ENCODE measurements at places on chromosomes 2 and 18.

DNA sequence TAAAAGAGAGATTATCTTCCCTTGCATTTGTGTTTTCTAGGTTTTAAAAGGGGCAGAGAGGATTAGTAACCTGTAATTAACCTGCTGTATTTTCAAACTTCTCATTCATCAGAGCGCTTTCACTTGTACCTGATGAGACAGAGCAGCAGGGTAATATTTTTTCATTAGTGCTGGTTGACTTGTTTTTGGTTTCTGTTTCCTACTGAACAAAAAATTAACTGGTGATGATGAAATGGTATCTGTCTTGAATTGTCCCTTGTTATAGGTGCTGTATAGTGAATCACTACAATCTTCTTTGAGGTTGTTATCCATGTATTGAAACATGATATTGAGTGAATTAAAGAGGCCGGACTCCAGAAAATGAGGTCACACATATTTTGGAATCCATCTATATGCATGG lies 37.9 kb downstream of the CDH20 start:
- no peak for DNase-seq

GRCh38 chr2:172098650-172099471 lies 3.8 kb downstream of the DLX2 start:
- no peak for DNase-seq

DNA sequence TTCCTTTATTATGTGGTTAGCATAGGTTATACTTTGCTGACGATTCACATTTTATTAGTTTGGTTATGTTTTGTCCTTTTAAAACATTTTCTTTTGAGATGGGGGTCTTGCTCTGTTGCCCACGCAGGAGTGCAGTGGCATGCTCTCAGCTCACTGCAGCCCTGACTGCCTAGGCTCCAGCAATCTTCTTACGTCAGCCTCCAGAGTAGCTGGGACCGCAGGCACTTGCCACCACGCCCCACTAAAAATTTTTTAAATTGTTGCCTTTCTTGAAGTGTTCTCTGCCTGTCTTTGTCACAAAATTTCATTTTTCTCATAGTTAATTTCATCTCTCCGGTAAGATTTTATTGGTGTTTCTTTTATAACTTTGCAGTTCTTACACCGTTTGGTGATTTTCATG lies 18.9 kb downstream of the HRH4 start:
- DNase-seq, result no peak

- no peak for DNase-seq
Observed at GRCh38 chr2:176002688-176003210, 682 bp upstream of the LNPK start.

GRCh38 chr2:136327162-136327852 lies 209.4 kb upstream of the CXCR4 start:
- DNase-seq, result no peak

DNA sequence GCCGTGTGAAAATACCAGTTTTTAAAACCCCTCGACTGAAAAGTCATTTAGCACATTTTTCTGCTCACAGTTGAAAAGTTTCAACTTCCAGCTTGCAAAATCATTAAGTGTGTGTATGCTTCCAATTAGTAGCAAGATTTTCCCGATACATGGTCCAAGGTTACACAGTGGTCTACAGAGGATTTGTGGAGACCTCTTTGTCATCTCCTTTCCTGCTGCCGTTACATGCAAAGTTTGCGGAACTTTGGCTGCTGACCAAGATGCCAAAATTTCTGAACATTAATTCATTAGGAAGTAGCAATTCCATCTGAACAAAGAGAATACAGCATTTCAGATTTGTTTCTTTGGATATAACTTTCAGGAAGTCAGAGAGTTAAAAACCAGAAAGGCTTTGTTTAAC lies 474.6 kb downstream of the PLCL1 start:
- DNase-seq, result no peak

GRCh38 chr2:241968417-241968816 lies 98.9 kb downstream of the RTP5 start:
- DNase-seq, result no peak

DNA sequence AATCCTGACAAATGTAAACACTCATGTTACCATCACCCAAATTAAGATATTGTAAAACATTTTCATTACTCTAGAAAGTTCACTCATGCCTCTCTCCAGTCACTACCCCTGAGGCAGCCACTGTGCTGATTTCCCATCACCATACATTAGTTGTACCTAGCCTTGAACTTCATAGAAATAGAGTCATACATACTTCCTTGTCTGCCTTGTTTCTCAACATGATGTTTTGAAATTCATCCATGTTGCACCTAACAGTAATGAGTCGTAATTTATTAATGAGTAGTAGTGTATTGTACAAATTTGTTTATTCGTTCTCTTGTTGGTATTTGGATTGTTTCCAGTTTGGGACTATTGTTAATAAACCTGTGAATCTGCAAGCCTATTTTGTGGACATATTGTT lies 49.0 kb upstream of the TWSG1 start:
- no peak for DNase-seq

GRCh38 chr2:98034745-98035144 lies 39.0 kb upstream of the TMEM131 start:
- DNase-seq, result no peak

- no peak for DNase-seq
Observed at GRCh38 chr2:39937621-39938020, 158.6 kb upstream of the THUMPD2 start.

- no peak for DNase-seq
Observed at GRCh38 chr2:9656270-9656766, 25.5 kb upstream of the YWHAQ start.

GRCh38 chr2:69170661-69171060 lies 157.7 kb downstream of the ANTXR1 start:
- no peak for DNase-seq
